Stomach (tissue), 19 donors: ENCODE measurements at places on chromosomes 6 and 20.

DNA sequence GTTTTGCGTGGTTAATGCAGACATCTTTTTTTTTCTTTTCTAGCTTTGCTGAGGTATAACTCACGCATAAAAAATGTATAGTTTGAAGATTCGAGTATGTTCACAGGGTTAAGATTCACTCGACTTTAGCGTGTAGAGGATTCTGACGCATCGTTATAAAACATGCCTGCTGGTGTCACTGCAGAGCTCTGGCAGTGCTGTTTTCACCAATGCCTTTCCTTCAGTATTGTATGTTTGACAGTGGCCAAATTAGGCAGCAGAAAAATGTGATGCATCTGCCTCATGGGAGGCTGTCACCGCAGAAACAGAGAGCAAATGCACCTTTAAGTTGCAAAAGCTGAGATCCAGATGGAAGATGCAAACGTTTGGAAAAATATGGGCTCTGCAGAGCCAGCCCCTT, 18.0 kb upstream of the SIRPB2 start:
- no peaks in the 10 kb centered on the region for H3K4me1 ChIP-seq
- no peak for DNase-seq
- no peaks in the 10 kb centered on the region for H3K36me3 ChIP-seq

GRCh38 chr6:134564705-134565104, 246.8 kb upstream of the SGK1 start:
- no peaks in the 10 kb centered on the region for H3K4me1 ChIP-seq
- H3K36me3 ChIP-seq = no peaks in the 10 kb centered on the region
- H3K4me3 ChIP-seq = no peak overlapping the region
- H3K27me3 ChIP-seq = no peaks in the 10 kb centered on the region
- DNase-seq = no peak

DNA sequence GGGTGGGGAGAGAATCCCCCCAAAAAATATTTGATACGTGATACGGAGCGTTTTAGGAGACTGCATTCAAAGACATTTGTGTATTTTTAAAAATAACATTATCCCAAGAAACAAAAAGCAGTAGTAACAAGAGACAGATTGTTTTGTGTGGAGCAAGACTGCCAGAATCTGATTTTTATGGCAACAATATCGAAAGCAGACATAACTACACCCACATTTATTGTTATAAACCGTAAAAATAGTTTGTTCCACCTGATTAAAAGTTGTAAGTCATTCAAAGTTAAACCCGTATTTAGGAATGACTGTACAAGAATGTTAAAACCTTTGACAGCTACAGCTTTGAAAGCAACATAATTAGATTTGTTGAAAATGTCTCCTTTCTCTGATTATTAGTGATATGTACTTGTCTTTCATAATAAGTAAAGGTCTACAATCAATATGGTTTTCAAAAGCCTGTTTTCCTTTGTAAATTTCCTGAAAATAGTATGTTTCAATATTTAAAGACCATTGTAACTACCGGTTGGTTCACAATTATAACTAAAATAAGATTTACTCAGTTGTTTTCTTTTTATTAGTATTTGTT, 2.7 kb downstream of the EYA4 start:
- no peak overlapping the region for H3K4me3 ChIP-seq
- H3K27ac ChIP-seq = no peak overlapping the region
- DNase-seq = peak; percentile 2
- H3K36me3 ChIP-seq = no peaks in the 10 kb centered on the region
- peaks cover 77% of the 10 kb centered on the region for H3K27me3 ChIP-seq
- peaks cover 22% of the 10 kb centered on the region for H3K4me1 ChIP-seq

- H3K36me3 ChIP-seq = no peaks in the 10 kb centered on the region
- H3K27ac ChIP-seq = no peak overlapping the region
- no peak for DNase-seq
- H3K27me3 ChIP-seq = no peaks in the 10 kb centered on the region
- H3K4me3 ChIP-seq = no peak overlapping the region
Measured at GRCh38 chr6:42562788-42563405, 932 bp upstream of the UBR2 start.

GRCh38 chr6:46305833-46306232, 135.1 kb upstream of the ENPP5 start:
- H3K27ac ChIP-seq = no peak overlapping the region
- H3K4me3 ChIP-seq = no peak overlapping the region
- H3K27me3 ChIP-seq = no peaks in the 10 kb centered on the region
- no peaks in the 10 kb centered on the region for H3K36me3 ChIP-seq
- DNase-seq = no peak

- DNase-seq = peak; percentile 49
- H3K4me3 ChIP-seq = no peak overlapping the region
- peaks cover 40% of the 10 kb centered on the region for H3K4me1 ChIP-seq
- H3K27ac ChIP-seq = peak overlapping the region; percentile 64
- no peaks in the 10 kb centered on the region for H3K36me3 ChIP-seq
Measured at GRCh38 chr20:23152308-23152892, 66.3 kb upstream of the CD93 start.

DNA sequence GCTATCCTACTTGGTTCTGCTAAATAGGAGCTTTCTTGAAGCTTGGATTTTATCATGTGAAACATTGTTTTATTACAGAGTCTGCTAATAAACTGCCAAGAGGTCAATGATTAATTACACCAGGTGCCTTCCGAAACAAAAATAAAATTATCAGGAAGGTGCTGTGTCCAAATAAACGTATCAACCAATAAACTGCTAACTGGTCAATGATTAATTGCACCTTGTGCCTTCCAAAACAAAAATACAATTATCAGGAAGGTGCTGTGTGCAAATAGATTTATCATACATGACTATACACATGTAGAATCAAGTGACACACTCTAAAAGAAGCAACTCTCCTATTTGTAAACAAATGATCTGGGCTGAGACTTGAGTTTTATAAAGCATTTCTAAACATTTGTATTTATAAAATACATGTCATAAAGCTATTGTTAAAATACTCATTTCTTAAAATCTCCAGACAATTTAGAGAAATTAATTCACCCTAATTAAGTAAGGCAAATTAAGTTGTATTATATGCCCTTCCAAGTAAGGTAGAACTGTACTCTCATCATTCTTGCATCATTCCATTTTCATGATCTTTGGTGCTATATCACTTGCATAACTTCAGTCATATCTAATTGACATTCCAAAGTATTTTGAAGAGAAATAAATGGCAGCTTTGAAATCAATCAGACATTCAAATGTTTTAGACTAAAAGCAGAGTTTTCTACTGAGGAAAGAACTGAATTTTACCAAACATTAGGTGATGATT, 26.8 kb downstream of the SPTLC3 start:
- no peak overlapping the region for H3K4me3 ChIP-seq
- H3K4me1 ChIP-seq = no peaks in the 10 kb centered on the region
- H3K27ac ChIP-seq = no peak overlapping the region

- no peak overlapping the region for H3K4me3 ChIP-seq
- no peaks in the 10 kb centered on the region for H3K4me1 ChIP-seq
- H3K27me3 ChIP-seq = no peaks in the 10 kb centered on the region
- no peaks in the 10 kb centered on the region for H3K36me3 ChIP-seq
- no peak overlapping the region for H3K27ac ChIP-seq
Measured at GRCh38 chr6:16060039-16060438, 68.8 kb upstream of the MYLIP start.

GRCh38 chr6:150220634-150221551, 78.0 kb downstream of the PPP1R14C start:
- no peak for DNase-seq
- H3K27ac ChIP-seq = no peak overlapping the region
- H3K27me3 ChIP-seq = no peaks in the 10 kb centered on the region
